ENCODE measurements at places on chromosomes 1 and 21.

GRCh38 chr1:173255214-173255813, 48.2 kb upstream of the TNFSF4 start:
- DNase-seq, result no peak

- peak; percentile 38 for DNase-seq
Measured at GRCh38 chr1:183622884-183623785, 12.4 kb downstream of the ARPC5 start.

- DNase-seq, result no peak
Measured at GRCh38 chr1:89451011-89451410, 73.6 kb upstream of the LRRC8B start.

- no peak for DNase-seq
Measured at GRCh38 chr1:211327346-211327921, 801 bp downstream of the TRAF5 start.

DNA sequence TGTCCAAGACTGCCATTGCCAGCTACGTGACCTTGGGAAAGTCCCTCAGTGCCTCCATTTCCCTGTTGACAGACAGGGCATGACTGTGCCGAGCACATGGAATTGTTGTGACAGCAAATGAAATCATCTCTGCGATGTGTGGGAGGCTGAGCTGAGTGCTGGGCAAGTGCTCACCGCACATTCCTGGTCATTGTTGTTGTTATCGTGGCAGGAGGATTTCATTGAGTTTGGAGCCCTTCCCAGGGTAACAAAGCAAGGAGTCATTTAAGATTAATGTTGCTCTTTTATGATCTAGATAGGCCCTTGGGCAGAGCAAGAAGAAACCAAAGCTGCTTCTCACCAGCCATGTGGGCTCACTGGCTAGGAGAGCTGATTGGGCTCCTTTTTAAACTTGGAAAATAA, 39.6 kb upstream of the ITPKB start:
- peak; percentile 29 for DNase-seq

- DNase-seq, result no peak
Measured at GRCh38 chr1:218659911-218660677, 315.0 kb downstream of the TGFB2 start.

DNA sequence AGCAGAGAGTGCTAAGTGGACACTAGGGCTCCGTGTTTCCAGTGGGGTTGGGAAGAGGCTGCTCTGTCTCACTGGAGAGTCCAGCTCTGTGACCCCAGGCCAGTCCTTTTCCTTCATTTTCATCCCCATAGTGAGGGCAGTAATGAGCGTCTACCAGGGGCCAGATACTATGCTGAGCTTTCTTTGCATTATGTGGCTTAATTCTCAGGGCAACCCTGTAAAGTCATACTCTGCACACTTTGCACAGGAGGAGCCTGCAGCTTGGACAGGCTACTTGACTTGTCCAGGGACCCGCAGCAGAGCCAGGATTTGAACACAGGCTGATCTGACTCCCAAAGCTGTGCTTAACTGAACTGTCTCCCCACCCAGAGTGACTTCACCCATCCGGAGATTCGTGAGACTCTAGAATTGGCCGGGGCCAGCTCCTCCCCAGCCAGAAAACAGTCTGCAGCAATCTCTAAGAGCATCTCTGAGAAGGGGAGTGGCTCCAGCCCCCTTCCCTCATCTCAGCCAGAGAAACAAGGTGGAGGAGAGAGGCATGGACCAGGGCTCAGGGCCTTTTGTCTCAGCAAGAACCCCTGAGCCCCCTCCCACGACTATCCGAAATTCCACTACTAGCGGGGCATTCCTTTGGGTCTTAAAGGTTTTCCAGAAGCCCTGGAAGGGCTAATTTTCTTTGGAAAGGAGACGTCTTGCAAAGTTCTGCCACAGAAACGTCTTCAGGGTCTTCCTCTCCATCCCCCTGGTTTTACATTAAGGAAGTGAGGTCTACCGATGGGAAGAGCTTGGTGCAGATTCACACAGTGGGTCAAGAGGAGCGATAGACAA, 866 bp upstream of the FNDC5 start:
- DNase-seq, result peak; percentile 35

DNA sequence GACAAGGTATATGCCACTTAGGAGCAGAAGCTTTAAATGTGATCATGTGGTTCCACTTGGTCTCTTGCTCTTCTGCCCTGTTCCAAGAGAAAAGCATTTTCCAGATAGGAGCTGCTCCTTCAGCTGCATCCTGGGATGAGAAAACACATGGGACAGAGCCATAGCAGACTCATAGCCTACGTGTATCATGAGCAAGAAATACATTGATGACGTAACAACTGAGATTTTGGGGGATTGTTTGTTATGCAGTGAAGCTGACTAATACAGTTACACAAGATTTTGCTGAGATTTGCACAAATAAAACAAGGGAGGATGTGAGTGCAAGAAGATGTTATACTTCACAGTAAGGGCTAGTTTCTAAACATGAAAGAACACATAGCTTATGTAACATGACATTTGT, 36.0 kb upstream of the IRF2BP2 start:
- DNase-seq, result no peak

- DNase-seq, result peak; percentile 88
Measured at GRCh38 chr1:3312898-3313575, 141.4 kb upstream of the ARHGEF16 start.

DNA sequence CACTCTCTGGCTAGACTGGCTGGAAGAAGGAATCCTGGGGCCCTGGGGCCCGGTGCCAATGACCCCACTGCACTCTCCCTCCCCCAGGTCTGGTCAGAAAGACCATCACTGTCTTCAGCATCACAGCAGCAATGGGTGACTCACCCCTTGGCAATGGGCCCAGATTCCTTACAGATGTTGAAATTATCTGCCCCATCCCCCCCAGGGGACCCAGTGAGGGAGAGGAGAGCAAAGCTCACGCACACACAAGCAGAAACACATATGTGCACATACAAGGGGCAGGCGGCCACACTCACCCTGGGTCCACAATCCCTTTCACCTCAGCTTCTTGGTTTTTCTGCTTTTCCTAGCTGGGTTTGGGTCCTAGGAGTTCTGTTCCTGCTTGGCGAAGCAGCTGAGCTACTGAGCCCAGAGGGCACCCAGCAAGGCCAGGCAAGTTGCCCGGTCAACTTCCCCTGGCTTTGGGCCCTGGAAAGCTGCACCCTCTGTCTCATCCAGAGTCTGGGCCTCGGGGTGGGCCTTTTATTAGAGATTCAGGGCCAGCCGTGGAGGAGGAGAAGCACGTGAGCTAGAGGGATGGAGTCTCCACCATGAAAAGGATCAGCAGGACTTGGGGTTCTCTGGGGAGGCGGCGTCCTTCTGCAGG, 2.6 kb downstream of the COL16A1 start:
- peak; percentile 93 for DNase-seq

GRCh38 chr1:30977105-30977504, 68.5 kb upstream of the SDC3 start:
- no peak for DNase-seq

DNA sequence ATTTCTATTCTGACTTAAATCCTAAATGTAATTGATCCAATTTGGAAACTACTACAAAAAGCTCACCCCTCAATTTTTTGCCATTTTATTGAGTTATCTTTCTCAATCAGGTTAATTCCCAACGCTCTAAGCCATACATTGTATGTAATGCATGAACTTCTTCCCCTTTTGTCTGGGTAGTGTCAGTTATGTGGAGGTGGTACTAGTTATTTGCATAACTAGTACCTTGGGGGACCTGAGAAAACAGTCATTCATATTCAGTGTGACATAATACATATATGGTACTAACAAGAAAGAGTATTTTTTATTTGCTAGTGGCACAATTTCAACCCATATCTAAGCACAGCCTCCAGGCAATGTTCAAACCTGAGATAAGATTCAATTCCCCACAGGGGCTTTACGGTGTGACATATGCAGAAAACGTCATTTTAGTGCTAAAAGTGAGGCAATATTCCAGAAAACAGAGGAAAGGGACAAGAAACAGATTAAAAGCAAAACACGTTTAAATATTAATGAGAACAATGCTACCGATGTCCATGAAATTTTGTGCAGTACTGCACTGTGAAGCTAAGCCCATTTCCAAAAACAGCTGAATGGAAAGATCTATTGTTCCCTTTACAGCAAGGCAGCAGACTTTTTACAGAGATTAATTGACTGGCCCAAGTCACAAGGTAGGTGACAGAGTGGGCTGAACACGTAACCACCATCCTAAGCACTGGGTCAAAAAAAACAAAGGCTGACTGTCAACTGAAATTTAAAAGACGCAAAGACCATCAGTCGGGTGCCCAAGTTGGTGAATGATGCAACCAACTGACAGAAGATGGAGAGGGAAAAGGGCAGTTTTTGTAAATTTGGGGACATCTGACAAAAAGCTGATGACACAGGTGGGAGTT, 1.4 kb downstream of the HLCS start:
- DNase-seq, result no peak

DNA sequence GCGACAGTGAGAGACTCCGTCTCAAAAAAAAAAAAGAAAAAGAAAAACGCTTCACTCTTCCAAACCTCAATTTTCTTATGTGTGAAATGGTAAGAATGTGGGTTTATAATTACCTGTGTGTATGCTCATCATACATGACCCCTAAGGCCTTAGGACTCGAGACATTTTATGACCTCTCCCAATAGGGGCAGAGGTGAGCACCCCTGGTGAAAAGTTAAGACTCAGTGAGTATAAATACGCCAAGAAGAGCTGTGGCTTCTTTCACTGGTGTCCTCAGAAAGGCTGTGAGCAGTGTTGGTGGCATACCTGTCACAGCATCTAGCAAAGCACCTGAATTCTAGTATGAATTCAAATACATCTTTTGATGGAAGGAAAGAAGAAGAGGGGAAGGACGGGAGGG, 7.8 kb upstream of the FCMR start:
- no peak for DNase-seq

- no peak for DNase-seq
Measured at GRCh38 chr1:229316166-229316565, 26.7 kb downstream of the CCSAP start.

GRCh38 chr1:21761052-21761451, 21.9 kb downstream of the USP48 start:
- no peak for DNase-seq

- no peak for DNase-seq
Measured at GRCh38 chr1:99236756-99237155, 27.5 kb upstream of the PLPPR4 start.

GRCh38 chr1:43381612-43382011, 8.0 kb downstream of the MED8 start:
- no peak for DNase-seq

- no peak for DNase-seq
Measured at GRCh38 chr1:33377013-33377412, 53.9 kb downstream of the PHC2 start.

DNA sequence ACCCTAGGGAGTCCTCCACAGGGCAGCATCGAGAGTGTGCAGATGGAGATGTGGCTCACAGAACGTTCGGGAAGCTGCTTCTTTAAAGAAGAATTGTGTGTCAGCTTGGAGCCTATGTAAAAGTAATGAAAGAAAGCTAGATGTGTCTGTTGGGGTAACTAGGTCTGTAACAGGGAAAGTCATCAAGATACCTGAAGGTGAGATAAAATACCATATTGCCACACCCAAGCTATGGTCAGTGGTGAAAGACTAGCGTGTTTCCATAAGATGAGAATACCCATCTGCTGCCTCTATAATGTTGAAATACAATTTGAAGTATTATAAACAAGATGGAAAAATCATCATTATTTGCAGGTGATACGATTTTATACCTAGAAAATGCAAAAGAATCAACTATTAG, 17.5 kb downstream of the RCAN1 start:
- DNase-seq, result no peak

- DNase-seq, result no peak
Measured at GRCh38 chr21:25080661-25081060, 526.6 kb downstream of the MRPL39 start.

- DNase-seq, result peak; percentile 30
Measured at GRCh38 chr1:210400043-210400840, 71.5 kb downstream of the HHAT start.

DNA sequence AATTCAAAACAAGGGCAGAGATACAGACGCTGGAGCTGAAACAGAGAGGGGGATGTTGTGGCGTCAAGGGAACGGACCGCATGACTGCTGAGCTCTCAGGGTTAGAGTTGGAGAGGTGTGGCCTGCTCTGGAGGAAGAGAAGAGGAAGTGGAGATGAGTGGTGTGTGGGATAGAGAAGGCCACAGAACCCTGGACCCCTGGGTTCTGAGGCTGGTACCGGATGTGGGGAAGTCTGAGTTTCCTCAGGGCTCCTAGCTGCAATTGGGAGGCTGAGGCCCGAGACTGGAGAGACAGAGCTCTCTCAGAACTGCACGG, 1.8 kb downstream of the BCAN start:
- no peak for DNase-seq

DNA sequence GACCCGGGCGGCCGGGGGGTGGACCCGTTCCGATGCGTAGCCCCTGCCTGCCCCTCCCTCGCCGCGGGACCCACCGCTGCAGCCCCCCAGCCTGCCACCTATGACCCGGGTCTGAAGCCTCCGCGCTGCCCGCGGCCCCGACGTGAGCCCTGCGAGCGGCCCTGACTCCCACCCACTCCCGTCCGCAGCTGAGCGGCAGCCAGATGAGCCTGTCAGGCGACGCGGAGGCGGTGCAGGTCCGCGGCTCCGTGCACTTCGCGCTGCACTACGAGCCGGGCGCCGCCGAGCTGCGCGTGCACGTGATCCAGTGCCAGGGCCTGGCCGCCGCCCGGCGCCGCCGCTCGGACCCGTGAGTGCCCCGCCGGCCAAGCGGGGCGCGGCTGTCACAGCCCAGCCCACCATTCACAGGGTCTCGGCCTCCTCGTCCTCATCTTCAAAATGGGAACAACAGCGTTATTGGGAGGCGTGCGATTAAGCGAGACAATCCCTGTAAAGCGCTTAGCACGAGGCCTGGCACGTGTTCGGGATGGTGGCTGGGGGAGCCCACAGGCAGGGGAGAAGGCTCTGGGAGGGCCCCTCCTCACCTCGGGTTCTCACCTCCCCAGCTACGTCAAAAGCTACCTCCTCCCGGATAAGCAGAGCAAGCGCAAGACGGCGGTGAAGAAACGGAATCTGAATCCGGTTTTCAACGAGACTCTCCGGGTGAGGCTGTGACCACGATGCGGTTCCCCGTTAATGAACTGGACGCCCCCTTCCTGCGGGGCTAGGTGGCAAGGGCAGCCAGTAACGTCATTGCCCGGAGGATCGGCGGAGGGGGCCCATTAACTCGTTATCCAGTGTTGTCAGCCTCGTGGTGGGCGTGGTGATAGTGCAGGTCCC, 8.2 kb downstream of the SYTL1 start:
- DNase-seq, result peak; percentile 70

GRCh38 chr1:92923664-92924063, 37.6 kb downstream of the DIPK1A start:
- no peak for DNase-seq

DNA sequence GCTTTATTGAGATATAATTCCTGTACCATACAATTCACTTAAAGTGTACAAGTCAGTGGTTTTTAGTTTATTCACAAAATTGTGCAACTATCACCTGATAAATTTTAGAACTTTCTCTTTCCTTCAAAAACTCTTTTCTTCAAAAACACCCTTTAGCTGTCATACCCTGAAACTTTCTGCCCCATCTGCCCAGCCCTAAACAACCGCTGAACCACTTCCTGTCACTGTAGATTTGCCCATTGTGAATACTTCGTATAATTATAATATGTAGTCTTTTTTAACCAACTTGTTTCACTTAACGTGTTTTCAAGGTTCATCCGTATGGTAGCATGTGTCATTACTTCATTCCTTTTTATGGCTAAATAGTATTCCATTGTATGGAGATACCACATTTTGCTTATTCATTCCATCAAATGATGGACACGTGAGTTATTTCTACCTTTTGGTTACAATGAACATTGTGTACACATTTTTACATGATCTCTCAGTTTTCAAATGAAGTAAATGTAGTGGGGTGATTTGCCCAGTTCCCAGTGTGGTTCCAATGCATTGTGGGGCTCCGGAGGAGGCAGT, 37.9 kb downstream of the WNT4 start:
- DNase-seq, result no peak

Data from heart left ventricle (tissue), 16 donors.